ENCODE measurements at places on chromosomes 12 and 14.

- ATAC-seq, result peak; percentile 63
Observed at GRCh38 chr12:74889563-74890236, 319.9 kb downstream of the KCNC2 start.

DNA sequence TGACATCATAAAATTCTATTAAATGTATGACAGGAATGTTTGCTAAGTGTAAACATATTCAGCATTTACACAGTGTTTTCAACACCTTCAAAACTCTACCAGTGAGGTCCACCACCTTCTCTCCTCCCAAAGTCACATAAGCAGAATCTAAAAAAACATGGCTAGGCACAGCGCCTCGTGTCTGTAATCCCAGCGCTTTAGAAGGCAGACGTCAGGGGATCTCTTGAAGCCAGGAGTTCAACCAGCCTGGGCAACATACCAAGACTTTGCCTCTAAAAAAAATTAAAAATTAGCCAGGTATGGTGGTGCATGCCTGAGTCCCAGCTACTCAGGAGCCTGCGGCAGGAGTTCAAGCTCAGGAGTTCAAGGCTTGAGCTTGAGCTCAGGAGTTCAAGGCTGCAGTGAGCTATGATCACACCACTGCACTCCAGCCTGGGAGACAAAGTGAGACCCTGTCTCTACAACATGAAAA, 30.0 kb downstream of the NUMB start:
- ATAC-seq, result no peak

GRCh38 chr14:69092840-69093422, 60.0 kb downstream of the DCAF5 start:
- peak; percentile 74 for ATAC-seq

GRCh38 chr12:32482226-32482625, 82.9 kb downstream of the FGD4 start:
- no peak for ATAC-seq

GRCh38 chr14:102777711-102778337, 575 bp downstream of the TRAF3 start:
- ATAC-seq, result peak; percentile 13

- ATAC-seq, result no peak
Observed at GRCh38 chr12:125079648-125080645, 14.7 kb downstream of the AACS start.

GRCh38 chr12:117080661-117081144, 18.5 kb downstream of the TESC start:
- no peak for ATAC-seq

GRCh38 chr12:65653946-65654629, 170.2 kb upstream of the HMGA2 start:
- ATAC-seq, result no peak

GRCh38 chr14:24196071-24197055, 1.1 kb upstream of the TM9SF1 start:
- ATAC-seq, result no peak

DNA sequence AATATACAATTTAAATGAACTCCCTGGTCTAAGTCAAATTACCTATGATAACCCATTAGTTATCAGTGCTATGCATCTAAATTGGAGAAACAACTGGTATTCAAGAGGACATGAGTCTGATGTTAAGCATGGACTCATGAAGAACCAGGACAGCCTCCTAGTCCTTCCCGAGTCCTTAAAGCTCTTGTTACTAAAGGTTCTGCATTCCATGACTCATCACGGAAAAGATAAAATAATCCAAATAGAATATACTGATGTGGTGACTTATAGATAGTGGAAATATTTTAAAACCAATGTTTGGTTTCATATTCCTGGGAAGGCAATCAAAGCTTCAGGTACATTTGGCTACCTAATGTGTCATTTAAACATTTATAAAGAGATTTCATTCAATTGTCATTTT, 117.2 kb upstream of the PMCH start:
- no peak for ATAC-seq

GRCh38 chr14:49755378-49755777, 12.6 kb upstream of the KLHDC2 start:
- no peak for ATAC-seq

Measured in activated T-helper 17 cell treated with anti-CD3 and anti-CD28 coated beads, Interleukin-2, amount 50 U/mL, for 72 hours (primary cell).